Activated CD4-positive, alpha-beta memory T cell treated with anti-CD3 and anti-CD28 coated beads, Interleukin-2, amount 10 ng/mL, durations not matched to agents 7 days and 5 days (primary cell): ENCODE measurements at places on chromosomes 16 and 17. TPM values are rescaled to one million over a fixed set of nuclear protein-coding genes. Genes with fewer than 3 reads are reported as not detected.

The CBFA2T3 gene
- total RNA-seq, result not detected

The CDYL2 gene
- 60.2 TPM for total RNA-seq

The IRX5 gene
- total RNA-seq, result 0.38 TPM

The FASN gene
- total RNA-seq, result 191 TPM

The TP53TG3D gene
- not detected for total RNA-seq

GRCh38 chr16:4510747-4511426, 27.7 kb downstream of the CDIP1 start:
- peaks cover 64% of the 10 kb centered on the region for H3K4me1 ChIP-seq
- peak overlapping the region; percentile 11 for H3K27ac ChIP-seq
- peaks cover 69% of the 10 kb centered on the region for H3K36me3 ChIP-seq
- no peak for DNase-seq
- no peak overlapping the region for H3K4me3 ChIP-seq
- H3K27me3 ChIP-seq, result no peaks in the 10 kb centered on the region

DNA sequence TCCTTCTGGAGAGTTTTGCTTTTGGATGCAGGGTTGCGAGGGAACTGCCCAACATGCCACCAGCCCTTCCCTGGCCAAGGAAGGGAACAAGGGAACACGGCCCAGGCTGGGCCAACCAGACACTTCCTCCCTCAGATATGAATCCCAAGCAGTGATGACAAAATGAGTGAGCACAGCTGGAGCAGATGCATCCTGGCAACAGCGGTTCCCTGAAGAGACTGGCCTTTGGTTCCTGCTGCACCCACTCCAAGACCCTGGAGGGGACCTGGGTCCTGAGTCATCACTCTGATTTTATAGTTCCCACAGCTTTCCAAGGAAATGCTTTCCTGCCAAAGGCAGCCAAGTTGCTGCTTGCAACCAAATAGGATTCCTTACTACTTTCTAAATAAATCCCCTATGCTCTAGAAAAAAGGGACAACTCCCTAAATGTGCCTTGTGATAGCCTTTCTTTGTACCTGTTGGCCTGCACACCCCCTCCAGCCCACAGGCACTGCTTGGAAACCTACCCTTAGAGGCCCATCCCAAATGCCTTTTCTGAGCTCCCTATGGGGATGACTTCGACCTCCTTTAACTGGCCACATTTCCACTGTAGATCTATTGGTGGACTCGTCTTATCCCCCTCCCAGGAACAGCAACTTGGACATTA, 5.3 kb downstream of the ST3GAL2 start:
- no peak overlapping the region for H3K27ac ChIP-seq
- H3K27me3 ChIP-seq, result no peaks in the 10 kb centered on the region
- H3K4me1 ChIP-seq, result peaks cover 51% of the 10 kb centered on the region
- no peak for DNase-seq
- H3K4me3 ChIP-seq, result no peak overlapping the region

- H3K4me3 ChIP-seq, result no peak overlapping the region
- H3K36me3 ChIP-seq, result peaks cover 4% of the 10 kb centered on the region
- peaks cover 13% of the 10 kb centered on the region for H3K4me1 ChIP-seq
- peak; percentile 18 for DNase-seq
- H3K27ac ChIP-seq, result no peak overlapping the region
Observed at GRCh38 chr17:76793775-76794174, 55.9 kb downstream of the MFSD11 start.

- DNase-seq, result no peak
- H3K27ac ChIP-seq, result no peak overlapping the region
- H3K36me3 ChIP-seq, result no peaks in the 10 kb centered on the region
- H3K4me1 ChIP-seq, result no peaks in the 10 kb centered on the region
- no peaks in the 10 kb centered on the region for H3K27me3 ChIP-seq
- no peak overlapping the region for H3K4me3 ChIP-seq
Observed at GRCh38 chr16:54072237-54072636, 214.3 kb downstream of the IRX3 start.

- no peaks in the 10 kb centered on the region for H3K36me3 ChIP-seq
- H3K4me3 ChIP-seq, result no peak overlapping the region
- no peak overlapping the region for H3K27ac ChIP-seq
- DNase-seq, result no peak
Observed at GRCh38 chr16:73405851-73406250, 357.9 kb upstream of the ZFHX3 start.

- no peak for DNase-seq
- no peaks in the 10 kb centered on the region for H3K4me1 ChIP-seq
- no peaks in the 10 kb centered on the region for H3K36me3 ChIP-seq
Observed at GRCh38 chr16:76576526-76576925, 299.3 kb downstream of the CNTNAP4 start.

DNA sequence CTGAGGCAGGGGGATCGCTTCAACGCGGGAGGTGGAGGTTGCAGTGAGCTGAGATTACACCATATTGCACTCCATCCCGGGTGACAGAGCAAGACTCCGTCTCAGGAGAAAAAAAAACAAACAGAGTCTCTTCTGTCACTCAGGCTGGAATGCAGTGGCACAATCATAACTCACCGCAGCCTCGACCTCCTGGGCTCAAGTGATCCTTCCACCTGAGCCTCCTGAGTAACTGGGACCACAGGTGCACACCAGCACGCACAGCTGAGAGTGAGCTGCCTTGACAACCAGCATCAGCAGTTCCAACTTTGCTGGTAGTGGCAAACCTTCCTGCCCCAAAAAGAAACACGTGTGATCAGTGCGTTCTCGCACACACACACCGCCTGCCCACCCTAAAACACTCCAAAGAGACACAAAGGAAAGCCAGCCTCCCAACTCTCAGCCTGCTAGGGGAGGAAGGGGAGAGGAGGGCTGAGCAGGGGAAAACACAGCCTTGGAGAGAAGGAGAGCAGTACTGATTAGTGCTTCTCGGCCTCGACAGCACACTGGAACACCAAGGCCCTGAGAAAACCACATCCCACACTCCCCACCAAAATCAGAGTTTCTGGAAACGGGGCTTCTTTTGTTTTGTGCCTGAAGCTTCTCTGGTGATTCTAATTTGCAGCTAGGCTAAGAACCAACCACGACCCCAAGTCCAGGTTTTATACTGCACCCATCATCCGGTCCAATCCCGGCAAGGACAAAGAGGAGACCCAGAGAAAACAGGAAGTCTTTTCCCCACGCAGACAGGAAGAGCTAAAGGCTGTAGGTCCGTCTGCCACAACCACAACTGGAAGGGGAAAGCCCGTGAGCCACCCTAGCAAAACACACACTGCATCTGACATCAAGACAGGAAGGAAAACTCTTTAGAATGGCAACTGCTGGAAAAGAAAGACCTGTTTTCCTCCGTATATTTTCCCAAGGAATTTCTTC, 28.8 kb downstream of the ZCCHC14 start:
- H3K4me3 ChIP-seq, result peak overlapping the region; percentile 8
- peak; percentile 36 for DNase-seq
- H3K4me1 ChIP-seq, result peaks cover 26% of the 10 kb centered on the region
- no peak overlapping the region for H3K27ac ChIP-seq

- peaks cover 7% of the 10 kb centered on the region for H3K4me1 ChIP-seq
- no peaks in the 10 kb centered on the region for H3K36me3 ChIP-seq
- no peak overlapping the region for H3K27ac ChIP-seq
- H3K27me3 ChIP-seq, result peaks cover 62% of the 10 kb centered on the region
- DNase-seq, result no peak
- no peak overlapping the region for H3K4me3 ChIP-seq
Observed at GRCh38 chr16:12902511-12903372, 1.3 kb downstream of the SHISA9 start.

DNA sequence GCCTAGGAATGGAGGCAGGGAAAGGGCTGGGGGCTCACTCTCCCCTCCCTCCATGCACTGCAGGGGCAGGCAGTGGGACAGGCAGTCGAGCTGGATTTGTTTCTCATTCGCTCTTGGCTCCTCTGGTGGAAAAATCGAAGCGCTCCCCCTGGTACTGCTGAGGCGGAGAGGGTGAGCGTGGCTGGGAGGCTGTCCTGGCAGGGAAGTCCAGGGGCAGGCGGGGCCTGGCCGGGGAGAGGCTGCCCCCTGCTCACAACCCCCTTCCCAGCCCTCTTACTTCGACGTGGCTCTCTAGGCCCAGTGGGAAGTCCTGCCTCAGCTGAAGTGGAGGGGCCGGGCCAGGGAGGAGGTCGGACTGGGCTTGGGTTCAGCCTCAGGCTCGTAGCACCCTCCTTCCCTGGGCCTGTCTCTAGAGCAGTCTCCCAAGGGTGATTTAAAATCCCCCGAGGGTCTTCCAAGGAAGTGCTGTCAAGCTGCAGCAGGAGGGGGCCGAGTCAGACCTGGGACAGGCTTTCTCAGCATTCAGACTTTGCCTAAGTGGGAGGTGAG, 16.5 kb upstream of the TMEM92 start:
- H3K4me3 ChIP-seq, result no peak overlapping the region
- DNase-seq, result no peak
- H3K27me3 ChIP-seq, result peaks cover 4% of the 10 kb centered on the region
- H3K36me3 ChIP-seq, result no peaks in the 10 kb centered on the region
- H3K4me1 ChIP-seq, result no peaks in the 10 kb centered on the region
- H3K27ac ChIP-seq, result no peak overlapping the region

GRCh38 chr16:6861815-6862477, 470.7 kb upstream of the RBFOX1 start:
- no peaks in the 10 kb centered on the region for H3K36me3 ChIP-seq
- H3K4me1 ChIP-seq, result no peaks in the 10 kb centered on the region
- no peak overlapping the region for H3K4me3 ChIP-seq
- no peak overlapping the region for H3K27ac ChIP-seq

- H3K27me3 ChIP-seq, result peaks cover 8% of the 10 kb centered on the region
- H3K4me1 ChIP-seq, result no peaks in the 10 kb centered on the region
- H3K4me3 ChIP-seq, result no peak overlapping the region
- H3K27ac ChIP-seq, result no peak overlapping the region
- DNase-seq, result no peak
Observed at GRCh38 chr17:77256710-77257109, 115.9 kb downstream of the SEC14L1 start.

DNA sequence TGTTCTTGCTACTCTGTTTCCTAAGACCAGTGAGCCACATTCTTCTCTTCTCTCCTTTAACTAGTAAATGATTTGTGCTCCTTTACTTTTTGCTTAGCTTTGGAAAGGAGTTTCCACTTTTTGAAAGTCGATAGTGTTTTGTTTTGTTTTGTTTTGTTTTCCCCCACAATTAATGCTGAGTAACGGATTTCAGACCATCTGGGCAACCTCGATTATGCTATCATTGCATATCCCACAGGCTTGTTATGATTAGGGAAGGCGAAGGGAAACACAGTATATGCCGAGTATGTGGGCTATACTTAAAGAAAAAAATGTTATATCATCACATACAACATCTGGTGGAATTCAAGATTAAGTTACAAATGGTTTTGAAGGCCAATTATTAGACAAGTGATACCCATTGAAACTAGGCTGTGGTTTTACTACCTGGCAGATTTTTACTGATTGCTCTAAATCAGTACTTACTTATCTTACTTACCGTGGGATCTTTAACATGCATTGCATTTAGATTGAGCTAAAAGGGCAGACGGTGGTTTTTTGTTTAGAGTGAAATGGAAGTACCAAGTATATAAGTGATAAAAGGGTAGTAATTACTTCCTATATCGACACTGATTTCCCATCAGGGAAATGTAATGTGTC, 361.3 kb upstream of the SOX9 start:
- DNase-seq, result no peak
- no peak overlapping the region for H3K27ac ChIP-seq
- no peaks in the 10 kb centered on the region for H3K27me3 ChIP-seq
- H3K4me1 ChIP-seq, result no peaks in the 10 kb centered on the region

GRCh38 chr16:2914233-2914632, 2.5 kb downstream of the FLYWCH1 start:
- no peak overlapping the region for H3K27ac ChIP-seq
- H3K27me3 ChIP-seq, result peaks cover 5% of the 10 kb centered on the region
- peaks cover 30% of the 10 kb centered on the region for H3K36me3 ChIP-seq

- H3K4me1 ChIP-seq, result peaks cover 65% of the 10 kb centered on the region
- H3K27me3 ChIP-seq, result no peaks in the 10 kb centered on the region
- no peak overlapping the region for H3K27ac ChIP-seq
- no peak for DNase-seq
- peaks cover 58% of the 10 kb centered on the region for H3K36me3 ChIP-seq
- H3K4me3 ChIP-seq, result no peak overlapping the region
Observed at GRCh38 chr16:68097895-68098294, 12.7 kb downstream of the NFATC3 start.

DNA sequence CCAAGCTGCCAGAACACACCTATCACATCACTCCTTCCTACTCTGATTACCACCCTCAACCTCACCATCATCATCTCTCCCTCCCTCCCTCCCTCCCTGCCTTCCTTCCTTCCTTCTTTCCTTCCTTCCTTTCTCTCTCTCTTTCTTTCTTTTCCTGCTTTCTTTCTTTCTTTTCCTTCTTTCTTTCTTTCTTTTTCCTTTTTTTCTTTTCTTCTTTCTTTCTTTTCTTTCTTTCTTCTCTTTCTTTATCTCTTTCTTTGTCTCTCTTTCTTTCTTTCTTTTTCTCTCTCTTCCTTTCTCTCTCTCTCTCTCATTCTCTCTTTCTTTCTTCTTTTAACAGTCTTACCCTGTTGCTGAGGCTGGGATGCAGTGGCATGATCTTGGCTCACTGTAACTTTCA, 59.2 kb downstream of the CACNG3 start:
- no peak for DNase-seq
- H3K4me1 ChIP-seq, result no peaks in the 10 kb centered on the region
- no peak overlapping the region for H3K27ac ChIP-seq
- H3K36me3 ChIP-seq, result no peaks in the 10 kb centered on the region
- no peak overlapping the region for H3K4me3 ChIP-seq

DNA sequence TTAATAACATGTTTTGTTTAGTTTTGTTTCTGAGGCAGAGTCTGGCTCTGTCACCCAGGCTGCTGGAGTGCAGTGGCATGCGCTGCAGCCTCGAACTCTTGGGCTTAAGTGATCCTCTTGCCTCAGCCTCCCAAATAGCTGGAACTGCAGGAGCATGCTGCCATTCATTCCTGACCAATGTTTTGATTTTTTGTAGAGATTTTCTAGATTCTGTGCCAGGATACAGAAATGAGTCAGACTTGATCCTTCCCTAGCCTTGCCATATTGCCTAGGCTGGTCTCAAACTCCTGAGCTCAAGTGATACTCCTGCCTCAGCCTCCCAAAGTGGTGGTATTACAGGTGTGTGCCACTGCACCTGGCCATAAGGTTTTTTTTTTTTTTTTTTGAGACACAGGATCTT, 17.7 kb downstream of the TAOK1 start:
- H3K27ac ChIP-seq, result no peak overlapping the region
- H3K36me3 ChIP-seq, result peaks cover 30% of the 10 kb centered on the region
- peaks cover 17% of the 10 kb centered on the region for H3K4me1 ChIP-seq
- no peaks in the 10 kb centered on the region for H3K27me3 ChIP-seq
- no peak for DNase-seq
- H3K4me3 ChIP-seq, result no peak overlapping the region

- no peaks in the 10 kb centered on the region for H3K36me3 ChIP-seq
- DNase-seq, result peak; percentile 28
- H3K4me3 ChIP-seq, result no peak overlapping the region
- H3K4me1 ChIP-seq, result peaks cover 45% of the 10 kb centered on the region
- H3K27me3 ChIP-seq, result no peaks in the 10 kb centered on the region
Observed at GRCh38 chr16:87461466-87461991, 31.3 kb downstream of the ZCCHC14 start.
